CD4-positive, alpha-beta T cell (primary cell): ENCODE measurements at places on chromosomes 3 and 15. TPM values are rescaled to one million over a fixed set of nuclear protein-coding genes. Genes with fewer than 3 reads are reported as not detected.

DNA sequence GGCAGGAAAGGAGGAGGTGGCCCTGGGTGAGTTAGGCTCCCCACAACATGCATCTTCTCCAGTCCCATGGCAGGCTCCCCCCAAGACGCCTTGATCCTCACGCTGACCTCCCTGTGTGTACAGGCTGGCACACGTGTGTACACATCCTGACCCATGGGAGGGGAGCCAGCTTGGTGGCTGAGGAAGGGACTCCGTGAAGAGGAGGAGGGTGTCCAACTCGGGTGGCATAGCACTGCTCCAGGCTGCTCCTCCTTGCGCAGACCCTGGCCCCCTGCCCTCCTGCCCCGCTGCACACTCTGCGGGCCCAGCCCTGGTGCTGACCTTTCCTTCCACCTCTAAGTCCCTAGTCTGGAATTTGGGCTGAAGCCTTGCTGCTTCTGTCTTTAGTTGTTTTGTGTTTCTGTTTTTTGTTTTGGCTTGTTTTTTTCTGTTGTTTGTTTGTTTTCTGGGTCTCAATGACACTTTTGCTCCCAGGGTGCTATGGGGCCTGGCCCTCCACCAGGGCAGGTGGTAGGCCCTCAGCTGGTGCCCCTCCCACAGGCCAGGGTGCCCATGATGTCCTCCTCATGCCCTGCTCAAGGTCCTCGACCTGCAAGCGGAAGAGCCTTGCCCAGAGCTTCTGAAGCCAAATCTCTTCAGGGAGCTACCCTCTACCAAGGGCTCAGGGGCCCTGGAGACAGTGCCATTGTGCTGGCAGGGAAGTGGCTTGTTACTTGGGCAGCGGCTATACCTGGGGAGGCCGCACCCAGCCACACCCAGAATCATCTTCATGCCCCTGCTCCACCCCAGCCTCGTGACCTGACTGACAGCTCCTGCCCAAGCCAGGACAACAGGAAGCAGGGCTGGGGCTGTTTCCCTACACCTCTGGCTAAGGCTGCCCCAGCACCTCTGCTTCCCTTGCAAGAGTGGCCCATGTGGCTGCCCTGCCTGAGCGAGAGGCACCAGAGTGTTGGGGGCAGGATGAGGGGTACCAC, 5.1 kb downstream of the EPHB3 start:
- H3K4me3 ChIP-seq: no peak overlapping the region
- H3K27me3 ChIP-seq: peaks cover 27% of the 10 kb centered on the region
- DNase-seq: no peak
- H3K4me1 ChIP-seq: peaks cover 22% of the 10 kb centered on the region
- no peak overlapping the region for H3K27ac ChIP-seq

Gene SERPINI2
- total RNA-seq: not detected

- no peak overlapping the region for H3K4me3 ChIP-seq
- DNase-seq: no peak
- H3K27me3 ChIP-seq: peaks cover 7% of the 10 kb centered on the region
- peaks cover 4% of the 10 kb centered on the region for H3K4me1 ChIP-seq
- no peaks in the 10 kb centered on the region for H3K36me3 ChIP-seq
- H3K27ac ChIP-seq: no peak overlapping the region
Measured at GRCh38 chr3:10469441-10470119, 35.8 kb downstream of the ATP2B2 start.

DNA sequence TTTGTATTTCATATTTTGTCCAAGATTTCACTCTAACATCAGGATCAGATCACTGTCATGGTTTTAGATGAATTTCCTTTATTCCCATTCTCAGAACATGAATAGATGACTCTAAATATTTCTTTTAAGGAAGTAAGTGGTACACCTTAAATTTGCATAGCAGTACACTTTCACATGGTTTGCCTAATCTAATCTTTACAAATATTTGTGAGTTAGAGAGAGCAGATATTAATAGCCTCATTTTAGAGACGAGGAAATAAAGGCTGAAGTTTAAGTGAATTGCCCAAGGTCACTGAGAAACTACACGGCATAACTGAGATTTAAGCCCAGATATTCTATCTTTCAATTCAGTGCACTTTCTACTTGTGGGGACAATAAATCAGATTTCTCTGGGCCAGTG, 14.2 kb downstream of the TERC start:
- DNase-seq: no peak
- no peak overlapping the region for H3K4me3 ChIP-seq
- no peaks in the 10 kb centered on the region for H3K4me1 ChIP-seq
